ENCODE measurements at places on chromosomes 1 and 21.

DNA sequence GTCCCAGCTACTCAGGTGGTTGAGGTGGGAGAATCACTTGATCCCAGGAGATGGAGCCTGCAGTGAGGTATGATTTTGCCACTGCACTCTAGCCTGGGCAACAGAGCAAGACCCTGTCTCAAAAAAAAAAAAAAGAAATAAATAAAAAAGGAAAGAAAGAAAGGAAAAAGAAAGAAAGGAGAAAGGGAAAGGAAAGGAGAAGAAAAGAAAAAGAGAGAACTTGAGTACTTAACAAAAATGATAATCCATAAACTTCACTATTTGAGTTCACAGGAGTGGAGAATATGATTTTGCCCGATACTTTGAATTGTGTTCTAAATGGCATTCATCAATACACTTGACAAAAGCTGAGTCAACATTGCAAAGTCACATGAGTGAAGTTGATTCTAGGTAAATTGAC is 23.8 kb upstream of the ZNF281 start:
- no peak for DNase-seq

DNA sequence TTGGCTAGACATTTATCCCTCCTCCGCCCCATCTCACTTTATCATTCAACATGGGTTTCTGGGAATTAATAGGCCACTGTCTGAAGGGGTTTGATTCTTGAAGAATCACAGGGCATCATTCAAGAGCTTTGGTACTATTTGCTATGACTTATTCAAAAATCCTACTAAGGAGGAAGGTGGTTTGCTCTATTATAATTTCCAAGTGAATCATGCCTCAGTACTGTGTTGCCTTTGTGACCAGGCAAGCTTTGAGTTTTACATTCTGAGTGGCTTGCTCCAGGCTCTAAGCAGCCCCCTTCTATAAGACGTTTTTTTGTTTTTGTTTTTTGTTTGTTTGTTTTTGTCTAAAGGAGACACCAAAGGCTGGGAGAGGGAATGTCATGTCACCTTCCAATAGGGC is 2.6 kb downstream of the C1orf21 start:
- DNase-seq: no peak

- no peak for DNase-seq
Observed at GRCh38 chr1:65630855-65631254, 161.8 kb upstream of the PDE4B start.

DNA sequence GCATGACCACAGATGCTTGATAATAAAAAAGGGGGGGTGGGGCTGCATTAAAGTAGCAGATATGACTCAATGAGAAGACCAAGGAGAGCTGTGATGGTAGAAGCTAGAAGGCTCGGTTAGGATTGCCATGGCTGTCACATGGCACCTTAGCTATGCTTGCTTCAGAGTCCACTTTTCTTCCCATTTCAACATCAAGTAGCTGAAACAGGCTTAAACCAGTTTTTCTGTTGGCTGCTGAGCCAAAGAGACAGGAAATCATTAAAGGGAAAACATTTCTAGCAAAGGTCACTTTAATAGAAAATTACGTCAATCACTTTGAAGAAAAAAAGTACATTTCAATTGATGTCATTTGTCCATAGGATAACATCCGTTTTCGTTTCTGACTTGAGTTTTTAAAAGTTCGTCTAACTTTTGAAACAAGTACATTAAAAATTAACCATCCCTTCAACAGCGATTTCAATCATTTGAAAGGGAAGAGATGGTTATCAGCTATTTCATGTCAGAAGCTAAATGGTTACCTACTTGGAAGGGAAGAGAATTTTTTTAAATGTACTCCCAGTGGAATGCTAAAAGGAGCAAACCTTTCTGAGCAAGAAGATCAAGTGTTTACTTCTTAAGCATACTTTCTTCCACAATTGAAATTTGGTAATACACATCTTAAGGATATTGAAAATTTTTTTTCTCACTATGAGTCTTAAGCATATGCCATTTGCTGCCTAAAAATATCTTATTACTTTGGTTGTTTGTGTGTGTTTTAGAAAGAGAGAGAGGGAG is 488.1 kb upstream of the PRMT6 start:
- DNase-seq: no peak

- no peak for DNase-seq
Observed at GRCh38 chr1:220189750-220190347, 82.4 kb downstream of the RAB3GAP2 start.

GRCh38 chr1:233244183-233244582 is 51.3 kb downstream of the PCNX2 start:
- DNase-seq: no peak

GRCh38 chr1:208604295-208604694 is 360.1 kb upstream of the PLXNA2 start:
- no peak for DNase-seq

DNA sequence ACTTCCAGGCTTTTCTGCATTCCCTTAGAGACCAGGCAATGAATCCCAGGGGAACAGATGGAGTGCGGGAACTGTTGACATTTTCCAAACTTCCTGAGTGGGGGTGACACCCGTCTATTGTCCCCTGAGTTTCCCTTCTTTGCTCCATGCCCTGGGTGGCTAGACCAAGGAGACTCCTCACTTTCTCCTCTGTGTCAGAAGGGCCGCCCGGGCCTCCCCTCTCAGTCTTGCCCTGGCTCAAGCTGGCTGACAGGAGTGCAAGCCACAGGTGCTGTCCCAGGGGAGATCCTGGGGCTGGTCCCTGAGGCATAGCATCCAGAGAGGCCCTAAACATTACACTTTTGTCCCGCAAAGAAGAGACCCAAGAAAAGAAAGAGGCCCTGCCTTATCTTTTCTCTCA is 62.8 kb downstream of the DDX20 start:
- no peak for DNase-seq

DNA sequence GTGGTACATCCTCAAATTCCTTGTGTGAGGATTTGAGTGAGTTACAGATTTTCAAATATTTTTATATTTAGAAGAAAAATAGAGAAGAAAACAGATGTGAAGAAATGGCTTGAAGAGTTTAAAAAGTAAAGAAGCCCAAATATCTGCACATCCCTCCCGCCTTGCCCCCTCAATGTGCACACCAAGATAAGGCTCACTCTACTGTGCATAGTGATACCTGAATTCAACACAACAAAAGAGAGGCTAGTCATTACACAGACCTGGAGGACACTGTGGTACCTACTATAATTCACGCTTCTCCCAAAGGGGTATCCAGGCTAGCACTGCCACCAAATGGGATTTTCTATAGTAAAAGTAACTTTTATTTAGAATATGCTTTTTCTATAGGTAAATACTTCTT is 44.0 kb upstream of the SYT2 start:
- DNase-seq: no peak

DNA sequence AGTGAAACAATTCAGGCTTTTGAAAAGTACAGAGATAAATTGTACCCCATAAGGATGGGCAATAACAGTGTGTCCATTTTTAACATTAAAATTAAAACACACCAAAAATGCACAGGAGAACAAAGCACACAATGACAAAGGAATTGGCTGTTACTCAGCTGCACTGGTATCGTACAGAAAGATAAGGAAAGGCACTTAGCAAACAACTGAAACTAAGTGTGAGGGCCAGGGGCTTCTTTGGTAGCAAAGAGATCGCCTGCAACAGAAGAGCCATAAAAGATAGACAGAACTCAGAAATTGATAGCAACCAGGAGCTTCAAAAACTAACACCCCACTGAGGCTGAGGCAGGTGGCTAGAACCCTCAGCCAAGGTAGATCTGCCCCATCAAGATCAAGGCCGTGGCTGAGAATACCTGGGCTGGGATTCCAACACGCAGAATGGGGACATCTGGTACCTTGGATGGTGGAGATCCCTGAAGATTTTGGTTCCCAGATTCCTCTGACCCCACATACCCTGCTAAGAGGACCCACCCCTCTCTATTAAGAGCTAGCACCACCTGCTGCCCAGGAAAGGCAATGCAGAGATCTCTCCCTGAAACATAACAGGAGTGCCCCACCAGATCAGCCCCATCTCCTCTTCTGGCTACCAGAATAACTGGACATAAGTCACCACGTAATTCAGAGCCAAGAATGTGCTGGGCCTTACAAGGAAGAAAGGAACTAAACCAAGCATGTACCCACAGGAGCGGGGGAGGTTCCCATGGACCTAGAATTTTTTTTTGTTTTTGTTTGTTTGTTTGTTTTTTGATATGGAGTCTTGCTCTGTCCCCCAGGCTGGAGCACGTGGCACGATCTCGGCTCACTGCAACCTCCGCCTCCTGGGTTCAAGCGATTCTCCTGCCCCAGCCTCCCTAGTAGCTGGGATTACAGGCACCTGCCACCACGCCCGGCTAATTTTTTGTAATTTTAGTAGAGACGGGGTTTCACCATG is 16.2 kb downstream of the PLEKHO1 start:
- DNase-seq: no peak

DNA sequence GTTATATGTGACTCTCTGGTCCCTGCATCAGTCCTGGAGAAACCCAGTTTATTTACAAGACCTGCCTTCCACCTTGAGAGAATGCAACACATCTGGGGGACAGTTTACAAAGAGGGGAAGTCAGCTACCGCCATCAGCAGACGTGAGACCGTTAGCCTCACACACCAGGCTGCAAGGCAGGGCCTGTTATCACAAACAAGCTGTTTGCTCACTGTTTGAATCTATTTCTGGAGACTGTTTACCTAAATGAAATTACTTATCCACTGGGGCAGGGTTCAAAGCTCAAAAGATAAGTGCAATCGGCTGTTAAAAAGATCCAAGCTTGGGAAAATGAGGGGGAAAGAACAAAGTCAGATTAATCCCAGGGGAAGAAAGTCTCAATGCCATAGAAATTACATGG is 134.4 kb downstream of the ZNF281 start:
- no peak for DNase-seq

GRCh38 chr1:37449936-37450335 is 24.4 kb upstream of the ZC3H12A start:
- no peak for DNase-seq
